T-helper 2 cell (primary cell): ENCODE measurements at places on chromosomes 16 and 17.

- DNase-seq: no peak
Measured at GRCh38 chr17:6361733-6362132, 73.2 kb downstream of the AIPL1 start.

DNA sequence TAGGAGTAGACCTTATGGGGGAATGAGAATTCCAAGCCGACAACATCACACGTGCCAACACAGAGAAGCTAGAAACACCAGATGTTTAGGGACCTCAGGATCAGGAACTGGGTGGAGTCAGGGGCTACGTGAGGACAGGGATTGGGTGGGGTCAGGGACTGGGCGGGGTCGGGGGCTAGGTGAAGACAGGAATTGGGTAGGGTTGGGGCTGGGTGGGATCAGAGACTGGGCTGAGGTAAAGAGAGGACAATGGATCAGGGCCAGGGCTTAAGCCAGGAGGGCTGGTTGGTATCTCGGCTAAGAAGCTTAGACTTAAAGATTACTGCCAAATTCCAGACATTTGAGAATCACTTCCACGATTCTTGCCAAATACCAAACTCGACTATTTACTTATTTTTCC is 11.6 kb downstream of the TEKT5 start:
- DNase-seq: no peak

- DNase-seq: no peak
Measured at GRCh38 chr16:54142787-54143186, 143.8 kb downstream of the IRX3 start.

DNA sequence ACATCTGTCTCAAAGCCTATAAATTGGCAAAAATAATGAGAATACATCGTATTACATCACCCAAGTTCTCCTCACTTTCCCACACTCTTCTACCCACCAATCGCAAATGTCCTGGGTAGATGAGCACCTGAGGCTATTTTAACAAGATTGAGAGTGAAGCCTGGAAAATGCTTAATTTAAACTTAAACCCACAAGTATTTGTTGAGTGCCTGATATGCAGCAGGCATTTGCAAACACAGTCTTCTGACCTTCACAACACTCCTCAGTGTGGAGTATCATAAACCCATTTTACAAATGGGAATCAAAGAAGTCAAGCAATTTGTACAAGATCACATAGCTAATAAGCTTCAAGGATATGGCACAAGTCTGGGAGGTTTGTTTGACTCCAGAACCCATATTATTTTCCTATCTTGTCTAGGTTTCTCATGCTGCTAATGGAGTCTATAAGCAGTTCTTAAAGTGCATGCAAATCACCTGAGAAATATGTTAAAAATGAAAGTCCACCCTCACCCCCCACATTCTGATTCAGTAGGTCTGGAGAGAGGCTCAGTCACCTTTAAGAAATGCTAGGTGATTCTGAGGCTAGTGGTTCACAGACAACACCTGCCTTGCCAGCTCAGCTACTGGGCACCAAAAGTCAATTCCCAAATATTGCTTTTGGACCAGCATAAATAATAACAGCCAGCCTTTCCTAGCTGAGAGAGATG is 34.9 kb upstream of the CCL2 start:
- no peak for DNase-seq

DNA sequence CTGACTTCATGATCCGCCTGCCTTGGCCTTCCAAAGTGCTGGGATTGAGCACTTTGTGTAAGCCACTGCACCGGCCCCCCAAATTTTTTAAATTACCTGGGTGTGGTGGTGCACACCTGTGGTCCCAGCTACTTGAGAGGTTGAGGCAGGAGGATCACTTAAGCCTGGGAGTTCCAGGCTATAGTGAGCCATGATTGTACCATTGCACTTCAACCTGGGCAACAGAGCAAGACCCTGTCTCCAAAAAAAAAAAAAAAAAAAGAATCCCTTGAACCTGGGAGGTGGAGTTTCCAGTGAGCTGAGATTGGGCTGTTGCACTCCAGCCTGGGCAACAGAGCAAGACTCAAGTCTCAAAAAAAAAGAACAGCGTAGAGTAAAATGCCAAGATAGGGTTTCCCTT is 15.2 kb downstream of the ZNF276 start:
- DNase-seq: no peak

GRCh38 chr16:83100679-83101078 is 473.9 kb downstream of the CDH13 start:
- no peak for DNase-seq

DNA sequence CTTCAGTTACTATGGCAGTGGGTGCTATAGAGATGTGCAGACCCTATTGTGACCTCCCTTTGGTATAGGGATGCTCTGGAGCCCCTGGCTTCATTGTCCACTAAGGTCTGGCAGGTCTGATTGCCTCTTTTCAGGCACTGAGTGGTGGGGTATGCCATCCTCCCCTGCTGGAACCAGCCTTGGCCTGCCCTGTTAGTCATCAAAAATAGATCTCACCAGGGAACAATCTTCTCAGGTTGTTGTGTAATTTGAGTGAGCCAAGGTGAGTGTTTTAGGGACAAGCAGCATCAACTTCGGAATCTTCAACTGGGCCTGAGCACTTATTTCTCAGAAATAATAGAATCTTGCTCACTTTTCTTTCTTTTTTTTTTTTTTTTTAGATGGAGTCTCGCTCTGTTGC is 19.6 kb downstream of the HMOX2 start:
- DNase-seq: no peak

GRCh38 chr16:84749815-84750214 is 50.0 kb downstream of the USP10 start:
- no peak for DNase-seq

DNA sequence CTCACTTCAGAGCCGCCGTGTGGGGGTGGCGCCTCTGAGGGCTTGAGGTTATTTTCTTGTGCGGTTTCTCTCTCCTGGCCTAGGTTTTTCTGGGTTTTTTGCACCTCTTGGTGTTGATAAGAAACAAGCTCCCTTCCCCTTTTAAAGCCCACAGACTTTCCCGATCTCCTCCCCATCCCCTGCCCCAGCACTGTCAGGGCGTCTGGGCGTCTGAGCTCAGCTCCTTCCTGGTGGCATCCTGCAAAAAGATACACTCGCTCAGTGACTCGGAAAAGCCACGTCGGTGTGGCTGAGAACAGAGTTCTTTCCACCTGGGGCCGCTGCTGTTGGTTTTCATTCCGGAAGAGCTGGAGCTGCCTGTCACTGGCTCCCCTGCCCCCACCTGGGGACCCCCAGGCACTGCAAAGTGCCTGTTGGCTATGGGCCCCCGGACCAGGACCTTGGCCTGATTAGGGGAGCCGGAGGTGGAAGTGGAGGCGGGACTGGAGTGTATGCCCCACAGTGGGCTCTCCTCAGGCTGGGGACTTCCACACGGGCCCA is 14.5 kb downstream of the BAIAP2 start:
- DNase-seq: no peak

DNA sequence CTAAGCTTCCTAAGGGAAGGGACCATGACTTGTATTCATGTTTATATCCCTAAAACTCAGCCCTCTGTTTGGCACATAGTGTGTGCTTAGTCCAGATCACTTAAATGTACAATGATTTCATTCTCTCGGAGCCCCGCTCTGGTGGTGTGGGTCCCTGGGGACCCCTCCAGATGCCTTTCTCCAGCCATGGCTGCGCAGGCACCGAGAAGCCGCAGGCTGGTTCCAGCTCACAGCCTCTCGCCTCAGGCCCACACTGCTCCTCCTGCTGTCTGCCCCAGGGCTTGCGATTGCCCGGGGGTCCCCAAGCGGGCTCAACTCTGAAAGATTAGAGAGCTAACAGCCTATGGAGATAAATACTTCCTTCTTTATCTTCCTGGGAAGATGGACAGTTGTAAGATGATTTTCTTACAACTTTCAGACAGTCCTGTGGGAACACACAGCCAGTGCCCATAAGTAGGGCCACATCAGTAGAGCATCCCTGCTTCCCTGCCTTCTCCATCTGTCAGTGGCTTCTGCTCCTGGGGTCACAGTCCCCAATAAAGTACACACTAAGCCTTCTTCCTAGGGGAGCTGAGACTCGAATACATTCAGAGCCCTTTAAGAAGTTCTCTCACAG is 66.2 kb downstream of the CENPV start:
- DNase-seq: no peak

DNA sequence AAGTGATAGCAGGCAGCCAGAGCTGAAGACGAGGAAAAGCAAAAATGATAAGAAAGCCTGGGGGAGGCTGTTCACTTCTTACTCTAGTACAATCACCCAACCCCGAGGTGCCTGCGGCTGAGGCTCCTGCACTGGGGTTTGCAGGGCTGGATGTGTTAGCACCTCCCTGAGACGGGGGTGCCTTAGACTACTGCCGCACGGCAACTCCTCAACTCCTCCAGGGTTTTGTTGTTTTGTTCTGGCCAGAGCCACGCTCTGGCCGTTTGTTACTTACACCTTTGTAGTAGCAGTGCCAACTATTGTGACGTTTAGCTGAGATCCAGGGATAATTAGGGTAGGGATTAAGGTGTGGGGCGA is 51.5 kb downstream of the LDHD start:
- DNase-seq: peak; percentile 43
